Liver (tissue), 10 donors: ENCODE measurements at places on chromosomes 3 and 15. TPM values are rescaled to one million over a fixed set of nuclear protein-coding genes. Genes with fewer than 3 reads are reported as not detected.

IMPG2 gene
- 0.25 TPM for total RNA-seq

CXCR6 gene
- 0.75 TPM for total RNA-seq

GRCh38 chr3:138230525-138230924 lies 43.4 kb downstream of the ARMC8 start:
- DNase-seq: no peak
- H3K4me3 ChIP-seq: no peak overlapping the region
- H3K27ac ChIP-seq: no peak overlapping the region
- H3K27me3 ChIP-seq: no peaks in the 10 kb centered on the region

FSTL1 gene
- total RNA-seq: 67.5 TPM

PLAAT1 gene
- not detected for total RNA-seq

GRCh38 chr3:137165117-137165806 lies 207.5 kb downstream of the IL20RB start:
- no peaks in the 10 kb centered on the region for H3K36me3 ChIP-seq
- no peaks in the 10 kb centered on the region for H3K4me1 ChIP-seq
- H3K27ac ChIP-seq: no peak overlapping the region
- peaks cover 3% of the 10 kb centered on the region for H3K27me3 ChIP-seq
- no peak overlapping the region for H3K4me3 ChIP-seq
- no peak for DNase-seq

DNA sequence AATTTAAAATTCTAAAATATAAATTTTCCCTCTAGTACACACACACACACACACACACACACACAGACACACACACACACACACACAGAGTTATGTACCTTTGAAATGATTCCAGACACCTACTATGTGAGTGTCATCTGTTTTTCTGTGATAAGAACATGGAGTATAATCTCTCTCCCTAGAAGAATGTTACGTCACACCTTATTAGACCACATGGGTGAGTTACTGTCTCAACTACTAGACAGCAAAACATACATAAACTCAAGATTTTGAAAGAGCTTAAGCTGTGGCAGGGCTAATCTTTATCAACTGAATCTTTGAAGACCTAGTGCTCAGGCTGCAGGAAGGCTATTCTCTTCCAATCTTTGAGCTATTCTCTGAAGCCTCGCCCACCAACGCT lies 385.9 kb upstream of the BCHE start:
- no peaks in the 10 kb centered on the region for H3K27me3 ChIP-seq
- H3K4me3 ChIP-seq: no peak overlapping the region
- no peak overlapping the region for H3K27ac ChIP-seq
- H3K36me3 ChIP-seq: no peaks in the 10 kb centered on the region
- DNase-seq: no peak

- H3K36me3 ChIP-seq: no peaks in the 10 kb centered on the region
- no peak overlapping the region for H3K4me3 ChIP-seq
- H3K27me3 ChIP-seq: no peaks in the 10 kb centered on the region
- DNase-seq: no peak
- no peaks in the 10 kb centered on the region for H3K4me1 ChIP-seq
- H3K27ac ChIP-seq: no peak overlapping the region
Observed at GRCh38 chr3:194740859-194741491, 55.3 kb downstream of the FAM43A start.

LINGO1 gene
- total RNA-seq: 1.6 TPM

DNA sequence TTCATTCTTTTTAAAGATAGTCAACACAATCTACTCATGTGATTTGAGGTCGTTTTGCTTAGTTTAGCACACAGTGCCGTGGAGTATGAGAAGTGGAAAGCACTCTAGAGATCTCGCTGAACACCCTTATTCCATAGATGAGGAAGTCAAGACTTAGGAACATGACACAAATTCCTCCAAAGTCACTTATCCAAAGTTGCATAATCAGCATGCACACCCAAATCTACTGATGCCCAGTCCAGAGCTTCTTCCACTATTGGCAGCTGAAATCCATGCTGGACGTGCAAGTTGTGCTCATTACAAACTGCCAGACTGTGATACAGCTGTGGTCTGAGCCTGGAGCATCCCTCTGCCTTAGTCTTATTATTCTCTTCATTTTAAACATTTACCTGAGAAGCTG lies 83.5 kb upstream of the ZNF280D start:
- H3K27ac ChIP-seq: no peak overlapping the region
- peaks cover 3% of the 10 kb centered on the region for H3K4me1 ChIP-seq
- H3K4me3 ChIP-seq: no peak overlapping the region
- H3K27me3 ChIP-seq: no peaks in the 10 kb centered on the region
- DNase-seq: no peak

- H3K27ac ChIP-seq: no peak overlapping the region
- H3K4me3 ChIP-seq: no peak overlapping the region
- H3K36me3 ChIP-seq: no peaks in the 10 kb centered on the region
- peaks cover 4% of the 10 kb centered on the region for H3K27me3 ChIP-seq
- no peaks in the 10 kb centered on the region for H3K4me1 ChIP-seq
Observed at GRCh38 chr3:112610121-112610520, 30.8 kb downstream of the CCDC80 start.

DNA sequence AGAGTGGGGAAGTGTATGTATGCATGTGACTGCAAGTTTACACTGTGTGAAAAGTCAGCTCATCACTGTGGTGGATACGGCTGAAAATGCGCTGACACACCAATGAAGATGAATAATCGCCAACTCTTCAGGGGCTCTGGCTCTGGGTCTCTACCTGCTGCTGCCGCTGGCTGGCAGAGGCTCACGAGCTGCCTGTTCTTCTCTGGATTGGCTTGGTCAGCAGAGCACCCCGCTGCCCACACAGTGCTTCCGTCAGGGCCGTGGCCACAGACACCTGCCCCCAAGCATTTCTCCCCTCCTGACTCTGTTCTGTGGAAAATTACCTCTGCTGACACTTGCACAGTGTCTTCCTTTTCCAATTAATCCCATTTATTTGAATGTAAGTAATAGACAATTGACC lies 215.5 kb downstream of the GAP43 start:
- H3K27me3 ChIP-seq: no peaks in the 10 kb centered on the region
- no peak overlapping the region for H3K4me3 ChIP-seq
- H3K4me1 ChIP-seq: no peaks in the 10 kb centered on the region
- H3K36me3 ChIP-seq: no peaks in the 10 kb centered on the region

DNA sequence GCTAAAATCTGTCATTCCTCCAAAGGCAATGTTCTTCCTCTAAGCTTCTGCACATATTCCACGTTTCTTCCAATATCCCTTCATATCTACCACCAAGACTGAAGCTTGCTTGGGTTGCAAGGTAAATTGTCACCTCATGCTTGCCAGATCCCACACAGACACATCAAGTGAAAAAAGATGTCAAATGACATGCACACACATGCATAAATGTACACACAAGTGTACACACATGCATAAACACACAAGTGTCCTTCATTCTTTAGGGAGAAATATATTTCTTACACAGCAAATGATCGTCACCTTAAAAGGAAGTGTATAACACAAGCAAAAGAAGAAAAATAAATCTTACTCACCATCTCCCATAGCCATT lies 59.4 kb downstream of the CLASP2 start:
- H3K4me1 ChIP-seq: peaks cover 3% of the 10 kb centered on the region
- DNase-seq: no peak

DNA sequence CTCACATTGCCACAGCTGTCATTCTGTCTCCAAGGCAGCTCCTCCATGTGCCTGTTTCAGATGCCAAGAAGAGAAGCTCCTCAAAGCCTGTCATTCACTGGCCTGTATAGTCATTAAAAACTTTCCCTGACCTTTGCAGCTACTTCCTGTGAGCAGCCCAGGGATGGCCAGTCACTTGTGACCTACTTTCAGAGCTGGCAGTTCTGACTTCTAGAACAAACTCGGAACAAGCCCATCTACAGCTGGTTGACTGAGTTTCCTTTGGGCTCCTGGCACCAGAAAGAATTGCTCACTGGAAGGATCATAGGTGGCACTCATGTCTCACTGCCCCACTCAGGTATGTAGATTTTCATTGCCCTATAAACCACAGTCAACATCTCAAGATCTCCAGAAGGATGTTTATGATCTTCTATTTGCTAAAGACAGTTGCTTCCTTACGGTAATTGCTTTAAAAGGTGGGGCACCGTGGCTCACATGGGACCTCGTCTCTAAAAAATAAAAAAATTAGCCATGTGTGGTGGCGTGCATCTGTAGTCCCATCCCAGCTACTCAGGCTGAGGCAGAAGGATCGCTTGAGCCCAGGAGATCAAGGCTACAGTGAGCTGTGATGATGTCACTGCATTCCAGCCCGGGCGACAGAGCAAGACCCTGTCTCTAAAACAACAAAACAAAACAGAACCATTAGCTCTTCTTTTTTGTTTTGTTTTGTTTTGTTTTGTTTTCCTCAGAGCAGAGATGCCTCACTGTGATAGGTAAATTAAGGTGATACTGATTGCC lies 11.2 kb upstream of the ATP13A3 start:
- peaks cover 31% of the 10 kb centered on the region for H3K4me1 ChIP-seq
- H3K27me3 ChIP-seq: no peaks in the 10 kb centered on the region
- no peak overlapping the region for H3K4me3 ChIP-seq

GRCh38 chr15:60571008-60571420 lies 92.1 kb upstream of the ICE2 start:
- H3K4me3 ChIP-seq: no peak overlapping the region
- DNase-seq: no peak
- peak overlapping the region; percentile 48 for H3K27ac ChIP-seq
- H3K36me3 ChIP-seq: no peaks in the 10 kb centered on the region
- H3K27me3 ChIP-seq: no peaks in the 10 kb centered on the region
- peaks cover 44% of the 10 kb centered on the region for H3K4me1 ChIP-seq

RASL12 gene
- total RNA-seq: 0.70 TPM

STARD9 gene
- 0.75 TPM for total RNA-seq

GRCh38 chr3:37014620-37015019 lies 21.3 kb downstream of the MLH1 start:
- H3K27ac ChIP-seq: no peak overlapping the region
- H3K36me3 ChIP-seq: peaks cover 41% of the 10 kb centered on the region
- H3K27me3 ChIP-seq: no peaks in the 10 kb centered on the region
- H3K4me3 ChIP-seq: no peak overlapping the region

GRCh38 chr3:159200176-159200575 lies 398.3 kb downstream of the MFSD1 start:
- DNase-seq: no peak
- no peak overlapping the region for H3K4me3 ChIP-seq
- no peaks in the 10 kb centered on the region for H3K4me1 ChIP-seq

AGTR1 gene
- total RNA-seq: 44.3 TPM

GRCh38 chr3:196144383-196145105 lies 62.7 kb upstream of the TFRC start:
- H3K4me3 ChIP-seq: no peak overlapping the region
- no peak overlapping the region for H3K27ac ChIP-seq
- no peak for DNase-seq

DNA sequence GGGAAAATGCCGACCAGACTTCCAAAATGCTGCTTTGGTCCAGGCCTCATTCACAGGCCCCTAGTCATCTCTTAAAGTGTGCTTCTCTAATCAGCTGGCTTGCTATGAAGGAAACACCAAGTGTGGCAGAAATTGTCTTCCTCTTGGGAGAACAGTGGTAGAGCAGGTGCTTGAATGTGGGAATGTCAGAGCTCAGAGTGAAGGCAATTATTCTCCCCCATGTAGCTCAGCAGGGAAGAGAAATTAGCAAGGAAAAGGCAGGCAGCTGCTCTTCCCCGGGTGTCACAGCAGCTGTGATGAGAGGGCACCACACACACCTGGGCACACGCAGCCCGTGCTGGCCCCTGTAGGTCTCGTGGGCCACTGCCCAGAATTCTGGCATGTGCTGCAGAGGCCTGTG lies 358.5 kb downstream of the WDR72 start:
- no peak for DNase-seq
- peaks cover 8% of the 10 kb centered on the region for H3K4me1 ChIP-seq
- no peaks in the 10 kb centered on the region for H3K36me3 ChIP-seq
- no peak overlapping the region for H3K4me3 ChIP-seq
- H3K27ac ChIP-seq: no peak overlapping the region

DNA sequence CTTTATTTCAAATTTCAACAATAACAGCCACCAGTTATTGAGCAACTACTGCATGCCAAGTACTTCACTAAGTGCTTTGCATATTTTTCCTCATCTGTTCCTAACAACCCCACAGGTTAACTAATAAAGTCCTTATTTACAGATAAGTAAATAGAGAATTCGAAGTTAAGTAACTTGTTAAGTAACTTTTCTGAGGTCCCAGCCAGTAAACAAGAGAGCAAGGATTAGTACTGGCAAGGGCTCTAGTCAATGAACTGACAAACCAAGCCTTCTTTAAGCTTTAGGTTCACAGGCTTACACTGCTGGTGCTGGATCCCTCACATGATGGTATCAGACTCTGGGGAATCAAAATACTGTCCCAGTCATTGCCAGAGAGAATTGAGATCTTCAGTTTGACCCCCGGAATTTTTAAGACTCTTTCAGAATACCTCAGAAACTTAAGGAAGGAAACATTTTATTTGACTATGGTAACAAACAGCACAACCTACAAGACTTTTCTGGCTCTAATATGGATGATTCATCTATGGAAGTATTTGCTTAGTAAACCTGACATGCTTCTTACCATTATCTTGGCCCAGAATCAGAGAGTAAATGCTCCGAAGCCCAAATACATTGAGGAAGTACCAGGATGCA lies 16.5 kb downstream of the EMC3 start:
- H3K36me3 ChIP-seq: peaks cover 31% of the 10 kb centered on the region
- DNase-seq: no peak
- no peak overlapping the region for H3K4me3 ChIP-seq
- no peaks in the 10 kb centered on the region for H3K27me3 ChIP-seq
- no peaks in the 10 kb centered on the region for H3K4me1 ChIP-seq

ATP2B2 gene
- total RNA-seq: 26.8 TPM

- no peak overlapping the region for H3K27ac ChIP-seq
- no peaks in the 10 kb centered on the region for H3K27me3 ChIP-seq
- H3K36me3 ChIP-seq: no peaks in the 10 kb centered on the region
Observed at GRCh38 chr3:69791919-69792399, 52.7 kb downstream of the MITF start.

DNA sequence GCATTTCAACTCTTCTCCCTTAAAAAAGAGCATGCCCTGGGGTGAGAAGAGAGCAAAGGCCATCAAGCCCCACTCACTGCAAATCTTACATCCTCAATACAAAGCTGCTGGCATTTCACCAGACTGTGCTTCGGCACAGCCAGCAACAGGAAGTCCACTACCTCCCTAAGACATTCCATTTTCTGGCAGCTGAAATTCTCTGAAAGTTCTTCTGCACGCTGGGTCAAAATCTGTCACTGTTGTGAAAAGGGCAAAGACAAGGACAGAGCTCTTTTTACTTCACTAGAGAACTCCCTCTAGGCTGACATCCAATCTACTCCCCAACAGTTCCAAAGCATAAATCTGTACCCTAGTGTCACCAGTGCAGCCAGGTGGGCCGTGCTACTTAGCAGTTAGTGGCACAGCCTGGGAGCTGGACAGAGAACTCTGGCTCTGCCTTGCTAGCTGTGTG lies 6.3 kb downstream of the MTMR10 start:
- no peaks in the 10 kb centered on the region for H3K27me3 ChIP-seq
- H3K4me1 ChIP-seq: peaks cover 7% of the 10 kb centered on the region
- H3K27ac ChIP-seq: no peak overlapping the region
- no peak overlapping the region for H3K4me3 ChIP-seq

DNA sequence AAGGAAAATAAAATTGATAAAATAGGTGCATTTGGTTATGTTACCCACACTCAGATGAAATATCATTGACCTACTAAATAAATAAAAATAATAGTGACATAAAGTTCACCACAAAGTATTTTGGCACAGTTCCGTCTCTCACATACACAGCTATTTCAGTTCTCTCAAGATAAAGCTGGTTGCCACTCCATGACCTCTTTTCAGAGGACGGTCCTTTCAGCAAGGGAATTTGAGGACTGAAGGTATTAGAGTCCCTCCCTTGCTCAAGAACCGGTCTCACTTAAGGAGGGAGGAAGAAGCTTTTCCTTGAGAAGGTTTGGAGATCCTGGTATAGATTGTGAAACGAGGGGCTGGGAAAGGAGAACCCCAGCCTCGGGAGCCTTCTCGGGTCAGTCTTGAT lies 285.5 kb upstream of the CFAP20DC start:
- no peaks in the 10 kb centered on the region for H3K4me1 ChIP-seq
- H3K27me3 ChIP-seq: peaks cover 3% of the 10 kb centered on the region
- H3K4me3 ChIP-seq: no peak overlapping the region
- DNase-seq: no peak
- H3K36me3 ChIP-seq: no peaks in the 10 kb centered on the region
